Midbrain (tissue), 1 donor: ENCODE measurements at places on chromosomes 3 and 15.

DNA sequence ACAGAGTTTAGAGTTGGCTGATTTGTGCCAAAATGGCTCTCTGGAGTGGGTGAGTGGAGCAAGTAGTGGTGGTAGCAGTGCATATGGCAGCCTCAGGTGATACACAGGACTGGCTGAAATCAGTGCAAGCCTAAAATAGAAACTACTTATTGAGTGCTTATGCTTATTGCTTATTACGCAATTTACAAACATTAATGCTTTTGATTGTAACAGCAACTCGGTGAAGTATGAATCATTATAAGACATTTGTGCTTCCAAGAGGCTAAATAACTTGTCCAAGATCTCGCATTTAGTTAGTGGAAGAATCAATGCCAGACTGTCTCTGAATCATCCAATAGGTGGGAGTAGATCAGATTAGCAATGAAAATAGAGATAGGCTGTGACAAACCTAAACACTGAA, 353.8 kb downstream of the NAALADL2 start:
- DNase-seq, result no peak

- DNase-seq, result no peak
These were observed 182.7 kb upstream of the DCBLD2 start for GRCh38 chr3:99084156-99084555.

- no peak for DNase-seq
These were observed 38.6 kb downstream of the CCDC80 start for GRCh38 chr3:112602217-112602838.

GRCh38 chr3:77370413-77370812, 330.5 kb downstream of the ROBO2 start:
- DNase-seq, result no peak

DNA sequence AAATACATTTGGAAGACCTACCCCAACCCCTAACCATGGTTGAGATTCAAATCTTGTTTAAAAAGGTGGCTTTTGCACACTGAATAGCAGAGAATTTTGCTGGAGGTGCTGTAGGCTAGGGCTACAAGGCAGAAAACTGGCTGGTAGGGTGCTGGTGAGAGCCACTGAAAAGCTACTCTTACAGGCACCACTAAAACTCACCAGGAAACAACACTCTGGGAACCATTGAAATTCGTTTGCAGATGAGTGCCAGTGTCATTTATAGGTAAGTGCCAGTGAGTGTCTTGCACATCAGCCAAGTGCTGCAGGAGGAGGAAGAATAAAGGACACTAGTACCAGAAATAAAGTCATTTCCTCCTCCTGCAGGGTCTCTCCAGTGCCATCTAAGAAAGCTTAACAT, 610.2 kb downstream of the ZNF385D start:
- DNase-seq, result no peak

GRCh38 chr3:75768303-75769017, 16.9 kb downstream of the ZNF717 start:
- DNase-seq, result no peak

DNA sequence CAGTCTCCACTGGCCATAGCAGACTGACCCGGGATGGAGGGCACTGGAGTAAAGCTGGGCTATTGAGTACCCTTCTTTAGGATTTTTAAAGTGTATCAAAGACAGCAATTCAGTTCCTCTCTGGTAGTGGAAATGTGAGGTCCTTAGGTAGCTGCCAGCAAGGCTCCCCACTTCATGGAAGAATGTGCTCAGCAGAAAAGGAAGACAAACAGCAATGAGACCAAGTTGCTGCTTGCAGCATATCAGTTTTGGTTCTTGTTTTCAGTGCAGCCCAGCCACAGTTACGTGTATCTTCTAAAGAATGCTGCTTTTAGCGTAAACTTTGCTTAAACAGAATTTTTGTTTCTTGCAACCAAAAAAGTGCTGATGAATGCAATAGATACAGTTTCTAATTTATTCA, 374.0 kb upstream of the CBLB start:
- peak; percentile 1 for DNase-seq

DNA sequence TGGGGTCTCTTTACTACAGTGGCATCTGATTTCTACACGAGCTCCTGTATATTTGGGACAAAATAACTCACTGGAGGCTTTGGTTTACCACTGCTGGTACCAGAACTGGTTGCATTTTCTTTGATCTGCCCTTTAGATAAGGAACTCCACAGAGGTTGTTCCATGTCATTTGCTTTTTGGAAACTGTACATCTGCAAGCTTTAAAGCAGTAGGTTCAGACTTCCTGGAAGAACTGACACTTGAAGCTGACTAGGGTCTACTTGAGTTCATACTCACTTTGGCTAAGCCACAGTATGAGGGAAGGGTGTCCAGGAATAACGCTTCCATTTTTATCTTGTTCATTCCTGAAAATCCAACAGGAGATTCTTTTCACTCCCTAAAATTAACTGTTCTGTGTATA, 86.4 kb downstream of the WWTR1 start:
- no peak for DNase-seq

GRCh38 chr3:143375698-143376097, 256.1 kb downstream of the CHST2 start:
- no peak for DNase-seq

DNA sequence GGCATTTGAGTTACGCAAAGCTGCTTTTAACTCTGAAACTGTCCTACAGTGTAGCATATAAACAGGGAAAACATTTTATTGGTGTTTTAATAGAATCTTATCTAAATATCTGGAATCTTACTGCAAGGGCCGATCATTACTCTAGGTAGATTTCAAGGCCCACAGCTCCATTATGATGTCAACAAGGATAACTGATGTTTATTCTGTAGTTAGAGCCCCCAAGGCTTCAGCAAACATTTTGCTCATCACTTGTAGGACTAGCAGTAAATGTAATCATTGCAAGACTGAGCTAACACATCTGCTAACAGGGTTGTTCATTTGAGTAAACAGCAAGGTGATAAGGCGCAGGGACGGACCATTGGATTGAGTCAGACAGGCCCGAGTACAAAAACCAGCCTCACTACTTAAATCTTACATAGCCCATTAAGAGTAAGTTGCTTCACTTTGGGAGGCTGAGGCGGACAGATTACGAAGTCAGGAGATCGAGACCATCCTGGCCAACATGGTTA, 332.5 kb upstream of the TPRG1 start:
- DNase-seq, result no peak

- DNase-seq, result no peak
These were observed 230.0 kb downstream of the KLF13 start for GRCh38 chr15:31556494-31557150.

DNA sequence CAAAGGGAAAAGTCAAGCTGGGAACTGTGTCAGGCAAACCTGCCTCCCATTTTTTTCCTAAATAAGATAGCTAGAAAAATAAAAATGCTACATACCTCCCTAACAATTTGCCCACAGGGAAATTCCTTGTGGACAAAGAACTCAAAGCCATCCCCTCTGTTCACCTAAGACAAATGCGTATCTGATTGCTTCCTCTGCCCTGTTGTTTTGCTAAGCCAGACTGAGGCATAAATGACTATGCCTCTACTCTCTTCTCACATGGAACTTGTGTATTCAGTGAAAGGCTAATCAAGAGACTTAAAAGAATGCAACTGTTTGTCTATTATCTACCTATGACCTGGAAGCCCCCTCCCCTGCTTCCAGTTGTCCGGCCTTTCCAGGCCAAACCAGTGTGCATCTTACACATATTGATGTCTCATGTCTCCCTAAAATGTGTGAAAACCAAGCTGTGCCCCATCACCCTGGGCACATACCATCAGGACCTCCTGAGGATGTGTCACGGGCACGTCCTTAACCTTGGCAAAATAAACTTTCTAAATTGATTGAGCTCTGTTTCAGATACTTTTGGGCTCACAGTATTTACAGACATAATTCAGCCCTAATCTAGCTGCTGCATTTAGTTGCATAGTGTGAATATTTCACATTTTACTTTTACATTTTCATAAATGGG, 15.8 kb downstream of the CHD2 start:
- no peak for DNase-seq

DNA sequence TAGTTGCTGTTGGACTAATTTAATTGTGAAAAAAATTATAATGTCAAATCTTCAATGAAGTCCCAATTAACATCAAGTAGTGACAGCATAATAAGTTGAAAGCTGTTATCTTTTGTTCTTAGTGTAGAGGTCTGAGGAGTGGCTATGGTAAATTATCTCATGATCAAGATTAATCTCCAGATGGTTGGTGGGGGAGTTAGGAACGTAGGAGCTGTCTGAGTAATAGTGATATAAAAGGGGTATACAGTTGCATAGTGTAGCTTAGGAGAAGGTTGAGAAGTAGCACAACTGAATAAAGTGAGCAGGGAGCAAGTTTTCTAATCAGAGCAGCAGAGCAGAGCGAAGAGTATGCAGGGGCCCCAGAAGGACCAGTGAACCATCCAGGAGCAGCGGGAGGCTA, 19.5 kb downstream of the TMOD2 start:
- no peak for DNase-seq

DNA sequence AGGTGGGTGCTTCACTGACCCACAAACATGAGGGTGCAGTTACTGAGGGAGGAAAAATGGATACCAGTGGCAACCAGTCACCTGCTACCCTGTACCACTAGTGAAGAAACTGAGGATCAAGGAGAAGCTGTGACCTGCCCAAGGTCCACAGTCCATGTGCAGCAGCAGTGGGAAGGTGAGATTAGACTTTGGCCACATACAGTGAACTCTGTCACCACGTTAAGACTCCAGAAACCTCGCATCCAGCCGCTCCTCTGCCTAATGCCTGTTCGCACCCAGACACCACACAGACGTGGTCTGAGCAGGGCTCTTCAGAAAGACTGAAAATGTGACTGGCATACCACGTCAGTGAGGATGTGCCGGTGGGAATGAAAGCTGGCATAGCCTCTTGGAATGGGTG, 20.0 kb downstream of the TPRA1 start:
- DNase-seq, result no peak

- DNase-seq, result no peak
These were observed 2.9 kb downstream of the USP50 start for GRCh38 chr15:50543556-50543955.

DNA sequence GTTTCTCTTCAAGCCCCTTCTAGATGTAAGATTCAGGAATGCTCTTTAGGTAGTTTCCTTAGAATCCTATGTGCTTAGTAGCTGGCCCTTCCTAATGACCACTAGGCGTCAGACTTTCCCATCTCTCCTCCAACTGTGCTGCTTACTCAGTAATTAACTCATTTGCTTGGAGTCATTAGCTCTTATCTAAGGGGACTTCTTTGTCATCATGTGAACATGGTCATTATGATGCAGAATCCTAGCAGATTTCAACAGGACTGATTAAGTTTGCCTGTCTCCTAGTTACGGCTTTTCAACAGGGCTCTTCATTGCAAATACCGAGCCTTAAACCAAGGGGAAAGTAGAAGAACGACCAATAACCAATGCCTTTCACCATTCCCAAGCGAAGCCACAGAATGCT, 46.4 kb downstream of the GJD2 start:
- peak; percentile 59 for DNase-seq

DNA sequence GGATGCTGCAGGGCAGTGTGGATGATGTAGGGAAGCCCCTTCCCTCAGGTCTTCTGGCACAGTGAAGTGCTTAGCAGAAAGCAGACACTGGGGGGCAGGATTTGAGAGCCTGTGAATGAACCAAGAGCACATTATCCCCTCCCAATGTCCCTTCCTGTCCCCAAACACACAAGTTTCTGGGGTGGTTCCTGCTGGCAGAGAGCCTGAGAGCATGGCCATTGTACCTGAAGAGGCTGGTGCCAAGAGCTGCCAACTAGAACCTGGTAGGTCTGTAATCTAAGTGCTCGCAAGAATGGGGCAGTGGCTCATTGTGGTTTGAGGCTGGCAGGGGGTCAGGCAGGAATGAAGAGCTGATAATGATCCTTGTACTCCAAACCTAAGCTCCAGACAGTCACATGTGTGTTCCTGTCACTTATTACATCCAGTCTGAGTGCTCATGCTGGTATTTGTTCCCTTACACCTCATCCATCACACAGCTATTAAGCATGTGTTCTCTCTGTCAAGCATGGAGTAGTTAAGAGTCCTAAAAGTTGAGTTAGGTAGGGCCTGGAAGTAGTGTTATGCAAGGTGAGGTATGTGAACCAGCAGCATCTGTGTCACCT, 6.7 kb upstream of the CCR1 start:
- no peak for DNase-seq
